ENCODE measurements at places on chromosomes 2 and 18.

DNA sequence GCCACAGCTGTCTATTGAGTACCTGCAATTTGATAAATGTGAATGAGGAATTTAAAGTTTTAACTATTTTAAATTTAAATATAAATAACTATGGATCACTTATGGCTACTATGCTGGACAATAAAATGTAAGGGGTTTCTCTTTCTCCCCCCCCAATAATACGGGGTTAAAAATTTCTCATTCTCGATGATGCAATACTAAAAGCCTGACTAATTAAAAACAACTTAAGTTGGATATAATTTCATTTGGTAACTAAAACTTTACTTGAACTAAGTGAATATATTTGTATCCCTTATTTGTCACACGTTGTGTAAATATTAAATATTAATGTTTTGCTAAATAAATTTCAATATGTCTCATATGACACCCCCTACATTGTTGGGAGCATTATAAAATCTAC lies 297.3 kb downstream of the GRB14 start:
- no peak for DNase-seq

DNA sequence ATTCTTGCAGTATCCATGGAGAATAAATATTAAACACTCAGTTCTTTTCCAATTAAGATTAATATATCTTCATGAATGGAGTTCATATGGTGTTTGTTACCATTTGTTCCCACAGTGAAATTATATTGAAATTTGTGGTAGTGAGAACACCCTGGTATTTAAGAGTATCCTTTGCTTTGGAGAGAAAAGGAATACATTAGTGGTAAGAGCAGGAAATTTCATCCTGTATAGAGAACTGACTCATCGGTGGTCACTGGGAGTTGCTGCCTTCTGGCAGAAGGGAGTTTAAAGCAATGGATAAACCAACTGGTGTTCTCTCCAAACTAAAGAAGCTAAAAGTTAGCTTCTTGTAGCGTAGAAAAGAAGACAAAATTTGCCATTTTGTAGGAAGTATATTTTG lies 107.3 kb downstream of the MYO1B start:
- DNase-seq, result no peak

DNA sequence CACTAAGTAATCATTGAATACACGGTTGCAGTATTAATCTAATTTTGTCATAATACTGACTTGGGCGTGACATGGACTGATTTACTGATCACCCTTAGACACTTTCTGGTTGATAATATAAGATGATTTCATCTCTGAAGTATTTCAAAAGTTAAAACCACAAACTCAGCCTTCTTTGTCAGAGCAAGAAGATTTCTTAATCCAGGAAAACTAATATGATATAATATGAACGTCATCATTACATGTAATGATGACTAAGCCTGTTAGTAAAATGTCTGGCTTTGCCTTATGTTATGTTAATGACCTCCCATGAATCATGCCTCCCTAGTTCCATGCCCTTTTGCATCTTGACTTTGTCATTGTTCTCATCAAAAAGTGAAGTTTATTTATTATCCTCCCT lies 1325.0 kb upstream of the CDH2 start:
- no peak for DNase-seq

DNA sequence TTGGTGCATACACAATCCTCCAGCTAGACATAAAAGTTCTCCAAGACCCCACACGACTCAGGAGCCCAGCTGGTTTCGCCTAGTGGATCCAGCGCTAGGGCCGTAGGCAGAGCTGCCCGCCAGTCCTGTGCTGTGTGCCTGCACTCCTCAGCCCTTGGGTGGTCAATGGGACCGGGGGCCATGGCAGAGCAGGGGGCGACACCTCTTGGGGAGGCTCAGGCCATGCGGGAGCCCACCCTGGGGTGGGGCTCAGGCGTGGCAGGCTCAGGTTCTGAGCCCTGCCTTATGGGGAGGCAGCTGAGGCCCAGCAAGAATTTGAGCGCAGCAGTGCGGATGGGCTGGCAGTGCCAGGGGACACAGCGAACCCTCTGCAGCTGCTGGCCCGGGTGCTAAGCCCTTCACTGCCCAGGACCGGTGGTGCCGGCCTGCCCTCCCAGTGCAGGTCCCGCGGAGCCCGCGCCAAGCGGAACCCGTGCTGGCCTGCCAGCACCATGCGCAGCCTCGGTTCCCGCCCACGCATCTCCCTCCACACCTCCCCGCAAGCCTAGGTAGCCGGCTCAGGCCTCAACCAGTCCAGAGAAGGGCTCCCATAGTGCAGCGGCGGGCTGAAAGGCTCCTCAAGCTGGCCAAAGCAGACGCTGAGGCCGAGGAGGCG lies 1566.6 kb upstream of the SLC39A10 start:
- no peak for DNase-seq

GRCh38 chr2:112463256-112463655 lies 18.7 kb upstream of the TTL start:
- no peak for DNase-seq

- DNase-seq, result no peak
Measured at GRCh38 chr2:62643100-62643471, 62.4 kb upstream of the EHBP1 start.

DNA sequence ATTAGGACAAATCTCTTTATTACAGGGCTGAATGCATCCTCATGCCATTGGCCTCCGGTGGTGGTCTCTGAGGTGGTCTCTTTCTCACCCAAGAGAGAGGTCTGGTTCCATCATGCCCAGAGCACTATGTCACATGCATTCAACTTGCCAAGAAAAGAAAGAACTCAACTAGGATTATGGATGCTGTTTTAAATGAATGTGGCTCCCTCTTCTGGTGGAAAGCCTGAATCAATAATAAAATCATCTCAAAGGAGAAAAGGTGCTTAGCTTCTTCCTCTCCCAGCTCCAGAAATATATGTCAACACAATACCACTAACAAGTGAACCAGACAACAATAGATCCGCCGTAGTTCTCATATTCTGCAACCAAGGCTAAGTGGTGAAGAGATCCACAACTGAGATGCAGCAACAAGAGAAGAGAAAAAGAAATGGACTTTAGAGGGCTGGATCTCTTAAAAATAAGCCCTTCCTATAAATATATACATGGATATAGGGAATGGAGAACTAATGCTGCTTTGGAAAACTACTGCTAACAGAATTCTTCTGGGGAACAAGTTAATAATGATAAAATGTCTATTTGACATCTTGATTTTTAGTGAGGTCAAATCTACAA lies 396.8 kb downstream of the NCKAP5 start:
- DNase-seq, result no peak

GRCh38 chr2:179277429-179278196 lies 13.0 kb upstream of the SESTD1 start:
- DNase-seq, result no peak

DNA sequence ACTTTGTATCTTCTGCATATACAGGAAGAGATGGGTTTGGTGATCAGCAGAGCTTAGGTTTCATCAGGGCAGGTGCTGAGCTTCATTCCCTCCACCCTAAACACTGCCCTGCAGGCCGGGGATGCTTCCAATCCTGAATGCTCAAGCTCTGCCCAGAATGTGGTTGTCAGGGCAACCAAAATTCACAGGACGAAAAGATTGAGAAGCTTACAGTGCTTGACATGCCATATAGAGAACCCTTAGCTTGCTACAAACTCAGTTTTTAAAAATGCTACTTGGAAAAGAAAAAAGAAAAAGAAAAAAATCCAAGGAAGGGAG lies 65.6 kb downstream of the SH3RF3 start:
- DNase-seq, result no peak

Measured in hematopoietic multipotent progenitor cell treated with erythropoietin and hydrocortisone succinate and interleukin-3 and kit ligand, for 17 days (in vitro differentiated cells).